ENCODE measurements at places on chromosomes 11 and 22.

- no peak for DNase-seq
Observed at GRCh38 chr22:47460861-47461260, 698.4 kb downstream of the TBC1D22A start.

DNA sequence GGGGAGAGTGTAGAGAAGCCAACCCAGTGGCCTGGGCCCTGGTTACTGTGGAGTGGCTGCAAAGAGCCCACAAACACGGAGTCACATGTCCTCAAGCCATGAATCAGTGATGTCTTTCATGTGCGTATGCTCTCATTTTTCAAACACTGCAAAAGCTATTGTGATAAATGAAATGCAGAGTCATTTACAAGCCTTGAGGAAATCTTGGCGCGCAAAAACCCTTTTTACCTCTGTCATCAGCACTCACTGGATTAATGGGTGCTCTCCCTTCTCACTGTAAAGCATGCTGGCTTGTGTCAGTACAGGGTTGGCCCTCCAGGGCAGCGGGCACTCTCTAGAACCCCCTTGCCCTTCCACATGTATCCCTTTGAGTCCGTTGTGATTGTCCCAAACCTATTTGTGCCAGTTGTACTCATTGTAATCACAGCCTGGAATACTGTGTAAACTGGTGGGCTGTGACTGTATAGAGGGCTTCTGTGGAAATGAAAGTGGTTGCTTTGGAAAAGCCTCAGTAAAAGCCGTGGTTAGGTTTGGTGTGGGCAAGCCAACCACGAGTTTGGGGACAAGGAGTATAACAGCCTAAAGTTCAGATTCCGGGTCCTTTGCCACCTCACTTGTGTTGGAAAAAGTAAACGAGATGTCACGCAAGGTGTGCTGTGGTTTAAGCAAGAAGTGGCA is 10.4 kb downstream of the GNAZ start:
- no peak for DNase-seq

DNA sequence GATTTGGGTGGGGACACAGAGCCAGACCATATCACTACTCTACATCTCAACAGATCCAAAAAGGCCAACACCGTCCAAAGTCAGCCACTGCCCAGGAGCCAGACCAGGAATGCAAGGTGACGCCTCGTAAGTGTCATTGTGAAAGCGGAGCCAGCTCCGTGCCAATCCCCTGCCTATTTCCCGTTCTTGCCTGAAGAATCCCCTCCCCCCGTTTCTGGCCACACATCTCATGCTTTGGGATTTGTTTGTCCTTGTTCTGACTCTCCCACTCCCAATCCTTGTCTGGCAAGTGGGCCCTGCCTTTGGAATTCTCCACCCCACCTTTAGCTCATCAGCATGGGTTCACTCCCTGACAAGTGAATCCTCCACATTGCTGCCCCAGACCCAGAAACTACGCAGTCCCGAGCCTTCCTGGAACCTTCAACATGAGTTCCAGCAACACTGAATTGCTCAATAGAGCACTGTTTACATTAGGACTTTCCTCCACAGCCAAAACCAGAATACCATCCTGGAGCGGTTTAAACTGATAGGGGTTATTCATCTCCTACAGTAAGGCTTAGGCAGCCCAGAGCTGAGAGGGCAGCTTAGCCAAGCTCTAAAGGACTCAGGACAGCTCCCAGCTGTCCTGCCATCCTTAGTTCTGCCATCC is 6.0 kb upstream of the SLC35C1 start:
- DNase-seq = no peak

- no peak for DNase-seq
Observed at GRCh38 chr11:13054278-13054677, 45.2 kb downstream of the RASSF10 start.

- peak; percentile 14 for DNase-seq
Observed at GRCh38 chr22:46763051-46763705, 728 bp downstream of the TBC1D22A start.

GRCh38 chr11:15967966-15968365 is 388.4 kb downstream of the SOX6 start:
- DNase-seq = no peak

GRCh38 chr11:30478923-30479322 is 107.2 kb downstream of the MPPED2 start:
- DNase-seq = no peak

DNA sequence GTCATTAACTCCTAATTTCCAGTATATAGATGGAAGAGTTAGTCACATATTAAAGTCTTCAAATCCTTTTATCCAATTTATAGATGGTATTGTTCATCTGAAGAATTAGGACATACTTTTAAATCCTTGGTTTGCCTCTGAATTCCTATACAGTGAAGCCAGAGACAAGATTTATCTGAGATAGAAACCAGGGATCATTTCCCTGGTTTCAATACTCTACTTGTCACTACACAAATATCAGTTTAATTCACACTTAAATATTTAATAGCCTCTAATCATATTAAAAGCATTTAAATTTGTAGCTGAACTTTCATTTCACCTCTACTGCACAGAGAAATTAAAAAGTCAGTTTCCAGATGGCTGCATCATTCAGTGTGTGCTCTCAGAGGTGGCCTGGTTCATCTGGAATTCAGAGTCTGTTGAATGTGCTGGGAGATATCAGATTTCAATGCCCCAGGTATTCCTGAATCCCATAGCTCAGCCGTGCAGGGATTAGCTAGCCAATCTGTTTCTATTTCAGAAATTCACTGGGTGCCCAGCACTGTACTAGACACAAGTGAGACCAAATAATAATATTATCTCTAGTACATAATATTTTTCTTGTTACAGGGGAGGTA is 344.3 kb downstream of the AASDHPPT start:
- no peak for DNase-seq

DNA sequence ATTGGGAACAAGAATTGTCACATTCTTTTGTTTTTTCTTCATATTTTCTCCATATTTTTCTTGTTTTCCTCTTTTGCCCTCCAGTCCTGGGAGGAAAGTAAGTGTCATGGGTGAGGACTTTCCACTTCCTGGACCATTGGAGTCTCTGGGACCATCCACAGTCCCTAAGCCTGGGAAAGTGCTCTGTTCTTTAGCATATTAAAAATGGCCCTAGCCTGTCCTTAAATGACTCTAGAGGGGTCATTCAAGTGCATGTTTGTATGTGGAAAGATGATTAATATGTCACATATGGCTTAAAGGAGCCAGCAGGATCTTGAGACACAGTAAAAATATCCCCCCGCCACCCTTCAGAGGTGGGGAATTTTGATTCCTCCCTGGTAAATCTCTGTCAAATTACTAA is 20.1 kb upstream of the SCGB1D1 start:
- DNase-seq = no peak

DNA sequence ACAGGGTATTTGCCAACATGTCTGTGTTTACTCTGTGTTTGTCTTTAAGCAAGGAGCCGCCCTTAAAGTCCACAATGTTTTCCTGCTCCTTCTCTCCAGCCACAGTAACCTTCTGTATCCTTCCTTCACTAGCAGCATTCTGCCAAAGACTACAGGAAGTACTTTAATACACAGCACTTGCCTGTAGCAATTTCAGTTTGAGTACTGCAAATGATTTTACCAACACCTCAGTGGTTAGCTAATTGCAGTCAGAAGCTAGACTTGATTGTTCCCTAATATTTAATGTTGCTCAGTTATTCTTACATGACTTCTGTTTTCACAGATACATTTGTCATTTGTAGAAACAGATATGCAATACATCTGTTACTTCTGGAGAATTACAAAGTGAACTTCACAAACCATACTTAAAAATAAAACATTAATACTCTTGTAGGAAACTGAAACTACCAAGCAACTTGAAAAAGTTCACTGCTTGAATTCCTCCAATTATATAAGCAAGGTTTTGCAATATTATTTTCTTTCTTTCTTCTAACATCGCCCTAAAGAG is 69.1 kb downstream of the FCHSD2 start:
- no peak for DNase-seq

GRCh38 chr22:36862251-36863242 is 1.7 kb downstream of the NCF4 start:
- no peak for DNase-seq

DNA sequence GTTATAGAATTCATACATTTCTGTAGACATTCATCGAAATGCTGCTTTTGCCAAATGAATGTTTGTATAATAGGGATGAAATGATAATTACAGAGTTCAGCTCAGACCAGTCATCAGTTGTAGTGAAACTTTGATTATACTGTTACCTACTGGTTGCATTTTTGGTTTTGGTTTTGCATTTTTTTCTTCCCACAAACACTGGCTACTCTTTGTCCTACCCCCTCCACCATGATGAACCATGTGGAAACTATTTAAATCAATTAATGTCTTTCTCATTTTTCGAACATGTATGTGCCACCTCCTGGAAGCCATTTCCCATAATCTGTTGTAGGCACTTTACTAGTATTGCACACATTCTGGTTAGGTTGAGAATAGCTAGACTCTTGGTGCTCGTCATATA is 75.3 kb upstream of the MTNR1B start:
- no peak for DNase-seq

Measured in activated naive CD4-positive, alpha-beta T cell (primary cell).